OCI-LY7 (cell line): ENCODE measurements at places on chromosomes 1 and 21.

DNA sequence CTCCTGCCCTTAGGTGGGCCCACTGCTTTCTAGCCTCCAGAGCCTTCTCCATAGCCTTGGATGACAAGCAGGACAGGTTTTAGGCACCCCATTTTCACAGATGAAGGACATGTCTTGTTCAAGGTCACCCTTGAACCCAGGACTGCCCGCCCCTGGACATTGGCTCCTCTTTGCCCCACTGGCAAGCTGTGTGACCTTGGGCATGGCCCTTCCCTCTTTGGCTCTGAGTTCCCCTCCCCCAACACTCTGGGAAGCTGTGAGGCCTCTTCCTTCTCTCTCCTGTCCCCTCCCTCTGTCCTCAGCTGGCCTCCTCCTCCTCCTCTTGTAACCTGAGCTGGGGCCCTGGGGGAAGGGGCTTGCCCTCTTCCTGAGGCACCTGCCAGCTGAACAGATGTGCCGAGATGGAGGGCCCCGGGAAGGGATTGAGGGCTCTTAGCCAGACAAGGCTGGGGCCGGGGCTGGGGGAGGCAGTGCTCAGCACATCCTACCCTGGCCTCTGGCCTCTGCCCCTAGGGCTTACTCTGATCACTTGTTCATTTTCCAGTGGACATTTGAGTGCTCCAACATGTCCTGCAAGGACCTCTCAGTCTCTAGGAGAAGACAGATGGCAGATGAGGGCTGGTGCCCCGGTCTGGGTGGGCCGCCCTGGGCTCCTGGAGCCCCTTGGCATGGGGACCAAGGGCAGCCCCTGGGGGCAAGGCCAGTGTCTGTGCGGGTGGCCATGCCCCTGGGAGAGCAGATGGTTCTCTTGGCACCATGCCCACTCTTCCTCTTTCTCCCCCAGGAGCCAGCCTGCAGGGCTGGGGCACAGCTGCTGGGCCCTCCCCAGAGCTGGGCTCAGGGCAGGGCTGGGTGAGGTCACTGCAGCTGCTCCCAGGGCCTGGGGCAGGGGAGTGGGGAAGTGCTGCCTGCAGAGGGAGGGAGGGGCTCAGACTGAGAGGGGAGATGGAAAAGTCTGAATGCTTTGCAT lies 10.7 kb downstream of the FOXO6 start:
- DNase-seq = no peak

GRCh38 chr1:232123775-232124659 lies 497.4 kb downstream of the DISC1 start:
- no peak for DNase-seq

DNA sequence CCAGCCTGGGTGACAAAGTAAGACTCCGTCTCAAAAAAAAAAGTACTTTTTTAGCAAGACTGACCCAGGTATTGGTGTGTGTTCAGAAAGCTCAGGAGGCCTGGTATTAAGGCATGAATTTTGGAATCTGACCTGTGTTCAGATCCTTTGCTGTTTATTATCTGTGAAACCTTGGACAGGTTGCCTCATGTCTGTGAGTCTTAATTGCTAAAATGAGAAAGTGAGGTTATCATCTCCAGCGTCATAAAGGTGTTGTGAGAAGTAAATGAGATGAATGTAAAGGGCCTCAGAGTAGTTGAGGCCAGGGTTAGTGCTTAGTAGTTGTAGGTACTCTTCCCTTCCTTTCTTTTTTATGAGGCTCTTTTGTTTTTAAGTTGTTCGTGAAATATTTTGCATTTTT lies 2.8 kb downstream of the C1orf50 start:
- no peak for DNase-seq

DNA sequence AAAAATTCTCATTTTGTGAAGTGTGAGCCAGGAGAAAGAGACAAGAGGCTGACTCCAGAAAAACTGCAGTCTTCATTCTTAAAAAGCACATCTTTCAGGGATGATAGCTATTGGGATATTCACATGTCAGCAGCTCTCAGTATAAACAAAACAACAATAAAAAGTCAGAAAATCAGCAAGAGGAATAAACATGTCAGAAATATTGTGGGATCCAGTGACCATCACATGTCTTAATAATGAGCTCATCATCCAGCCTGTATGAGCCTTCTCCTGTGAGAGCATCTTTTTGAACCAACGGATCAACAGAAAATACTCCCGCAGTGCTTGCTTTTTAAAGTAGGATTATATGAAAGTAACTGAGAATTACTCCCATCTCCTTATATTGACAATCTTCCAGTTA lies 241.6 kb downstream of the SMYD3 start:
- DNase-seq = no peak

DNA sequence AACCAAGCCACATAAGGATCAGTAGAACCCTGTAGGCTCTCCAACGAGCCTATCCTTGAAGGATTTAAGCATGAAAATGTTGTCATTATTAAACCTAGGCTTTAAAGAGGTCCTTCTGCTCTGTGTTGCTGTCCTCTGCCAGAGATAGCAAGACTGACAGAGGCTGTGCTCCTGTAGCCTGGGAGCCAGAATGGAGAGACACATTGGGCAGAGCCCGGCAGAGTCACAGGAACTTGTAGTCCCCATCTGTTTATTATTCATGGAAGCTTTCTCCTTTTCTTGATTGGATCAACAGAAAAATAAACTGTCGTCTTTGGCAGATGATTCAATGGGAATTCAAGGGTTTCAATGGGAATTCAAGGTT lies 19.2 kb upstream of the SLAMF1 start:
- DNase-seq = no peak

DNA sequence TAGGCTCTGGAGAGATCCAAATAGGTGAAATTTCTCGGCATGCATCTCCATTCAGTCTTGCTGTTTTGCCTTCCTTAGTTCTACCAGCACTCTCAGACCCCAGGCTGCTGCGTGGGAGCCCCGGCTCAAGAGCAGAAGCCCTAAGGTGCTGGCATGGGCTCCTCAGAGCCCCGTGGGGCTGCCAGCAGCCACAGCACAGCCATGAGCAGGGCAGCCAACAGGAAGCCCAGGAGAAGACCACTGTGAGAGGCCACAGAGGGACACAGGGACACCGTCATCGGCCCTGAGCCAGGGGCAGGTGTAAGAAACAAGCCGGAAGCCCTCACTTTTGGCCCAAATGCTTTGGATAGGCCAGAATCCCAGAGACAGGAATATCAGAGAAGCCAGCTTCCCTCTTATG lies 66.6 kb downstream of the HIVEP3 start:
- DNase-seq = no peak

DNA sequence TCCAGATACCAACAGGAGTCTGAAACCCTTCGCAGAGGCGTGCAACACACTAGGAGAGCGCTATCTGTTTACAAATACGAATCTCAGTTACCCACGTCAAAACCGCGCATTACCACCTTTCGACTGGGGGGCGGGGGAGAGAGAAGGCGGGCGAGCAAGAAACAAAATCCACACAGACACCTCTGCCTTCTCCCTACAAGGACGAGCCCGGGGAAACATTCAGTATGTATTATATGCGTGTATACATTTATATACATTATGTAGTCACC lies 722 bp downstream of the TUT4 start:
- peak; percentile 52 for DNase-seq

DNA sequence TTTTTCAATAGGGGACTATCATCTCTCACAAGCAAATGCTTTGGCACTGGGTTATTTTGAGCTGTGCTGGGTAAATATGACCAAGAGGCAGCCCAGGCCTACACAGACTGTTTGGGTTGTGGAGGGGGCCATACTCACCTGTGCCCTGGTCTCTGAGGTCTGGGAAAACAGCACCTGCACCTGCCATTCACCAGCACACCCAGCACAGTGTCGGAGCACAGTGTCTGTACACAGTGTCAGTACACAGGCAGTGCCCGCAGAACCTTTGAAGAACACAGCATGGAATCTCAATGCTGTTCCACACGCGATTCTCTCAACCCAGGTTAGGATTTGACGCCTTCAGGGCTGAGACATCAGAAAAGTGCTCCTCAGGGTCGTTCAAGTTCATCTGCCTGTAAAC lies 35.0 kb upstream of the FAM89A start:
- DNase-seq = no peak

- DNase-seq = no peak
These were observed 12.3 kb upstream of the LYPLAL1 start for GRCh38 chr1:219161371-219161770.

DNA sequence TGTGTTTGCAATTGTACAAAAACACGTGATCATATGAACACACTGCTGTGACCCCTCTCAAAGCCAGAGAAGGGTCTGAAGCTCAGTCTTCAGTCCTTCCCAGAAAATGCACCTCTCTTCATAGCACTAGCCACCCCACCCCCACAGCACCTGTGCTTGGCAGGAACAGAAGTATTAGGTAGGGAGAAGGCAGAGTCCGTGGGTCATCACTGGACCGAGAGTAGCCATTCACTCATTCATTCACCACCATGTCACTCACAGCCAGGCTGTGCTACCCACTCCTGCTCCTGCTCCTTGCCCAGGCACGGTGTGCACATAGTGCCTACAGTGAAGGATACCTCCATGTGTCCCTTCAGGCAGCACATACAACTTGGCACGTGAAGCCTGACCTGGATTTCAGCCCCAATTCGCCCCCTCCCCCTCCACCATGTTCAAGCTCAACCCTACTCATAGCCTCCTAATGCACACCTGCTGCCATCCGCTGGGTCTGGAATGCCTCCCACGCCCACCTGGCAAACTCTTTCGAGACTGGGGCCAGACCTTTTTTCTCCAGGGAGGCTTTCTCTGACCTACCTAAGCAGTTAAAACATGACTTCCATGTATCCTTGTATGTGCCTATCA lies 81.9 kb upstream of the GALNT2 start:
- no peak for DNase-seq

DNA sequence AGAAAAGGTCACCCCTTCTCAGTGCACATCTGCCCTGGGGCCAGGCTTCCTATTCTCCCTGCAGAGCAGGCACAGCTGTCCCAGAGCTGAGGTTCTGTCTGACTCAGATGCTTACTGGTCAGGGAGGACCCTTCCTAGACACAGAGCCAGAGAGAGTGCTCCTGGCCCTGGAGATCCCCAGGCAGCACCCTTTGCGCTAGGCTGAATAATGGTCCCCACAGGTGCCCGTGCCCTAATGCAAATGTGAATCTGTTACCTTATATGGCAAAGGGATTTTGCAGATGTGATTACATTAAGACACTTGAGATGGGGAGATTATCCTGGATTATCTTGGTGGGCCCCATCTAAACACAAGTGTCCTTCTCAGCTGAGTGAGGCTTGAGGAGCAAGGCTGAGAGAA lies 2.6 kb upstream of the TNNI1 start:
- DNase-seq = no peak

GRCh38 chr1:14787604-14788003 lies 189.1 kb downstream of the KAZN start:
- no peak for DNase-seq

GRCh38 chr1:193108471-193108870 lies 3.3 kb upstream of the GLRX2 start:
- no peak for DNase-seq

GRCh38 chr1:229951856-229952534 lies 115.0 kb upstream of the GALNT2 start:
- no peak for DNase-seq

- no peak for DNase-seq
These were observed at the start of gene C1QB for GRCh38 chr1:22652881-22653316. Gene C1QB (plus strand): TSS chr1:22653236. CDS start chr1:22659463, 6,227 bp downstream.

GRCh38 chr1:32350785-32351398 lies 11.4 kb downstream of the FAM229A start:
- DNase-seq = peak; percentile 85

GRCh38 chr1:230145953-230146476 lies 79.0 kb downstream of the GALNT2 start:
- DNase-seq = peak; percentile 61

GRCh38 chr1:100485855-100486258 lies 52.1 kb upstream of the GPR88 start:
- no peak for DNase-seq

GRCh38 chr1:90809093-90809492 lies 92.0 kb upstream of the BARHL2 start:
- no peak for DNase-seq

- no peak for DNase-seq
These were observed 190.8 kb downstream of the LTN1 start for GRCh38 chr21:28801906-28802305.

- peak; percentile 74 for DNase-seq
These were observed 755 bp upstream of the THRAP3 start for GRCh38 chr1:36223381-36223995.

DNA sequence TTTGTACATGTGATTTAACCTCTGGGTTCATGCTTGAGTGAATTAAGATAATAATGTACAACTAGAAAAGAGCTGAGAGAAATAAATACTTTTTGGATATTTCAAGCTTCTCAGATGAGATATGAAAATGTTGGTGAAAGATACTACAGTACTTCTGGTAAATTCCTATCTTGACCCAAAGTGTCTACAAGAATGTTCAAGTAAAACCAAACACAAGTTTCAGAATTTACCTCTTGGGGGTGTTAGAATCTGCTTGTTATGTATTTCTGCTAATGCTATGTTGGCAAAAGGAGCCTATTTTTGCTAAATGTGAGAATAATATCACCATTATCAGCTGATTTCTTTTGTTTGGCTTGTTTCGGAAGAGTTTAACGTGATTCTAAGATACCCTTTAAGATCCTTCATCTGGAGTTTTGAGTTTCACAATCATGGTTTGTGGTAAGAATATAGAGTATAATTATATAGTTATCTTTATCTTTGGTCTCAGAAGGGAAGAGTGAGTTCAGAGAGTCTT lies 388.5 kb downstream of the LMO4 start:
- no peak for DNase-seq

- no peak for DNase-seq
These were observed 53.9 kb downstream of the OBSCN start for GRCh38 chr1:228261706-228262105.

DNA sequence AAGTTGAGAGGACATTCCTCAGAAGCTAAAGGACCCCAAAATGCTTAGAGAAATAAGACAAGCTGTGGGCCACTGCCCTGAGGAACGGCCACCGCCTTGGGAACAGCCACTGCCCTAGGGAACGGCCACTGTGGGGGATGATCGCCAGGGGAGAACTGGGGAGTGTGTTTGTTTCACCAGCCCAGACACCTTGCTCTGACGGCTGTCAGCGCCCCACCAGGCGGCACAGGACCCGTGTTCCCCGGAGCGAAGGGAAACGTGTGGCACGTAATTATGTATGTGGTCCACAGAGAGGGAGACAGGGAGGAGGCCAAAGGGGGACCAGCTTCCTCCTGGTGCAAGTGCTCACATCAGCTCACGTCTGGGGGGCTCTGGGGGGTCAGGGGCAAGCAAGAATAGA lies 45.8 kb upstream of the RIPK4 start:
- DNase-seq = no peak

DNA sequence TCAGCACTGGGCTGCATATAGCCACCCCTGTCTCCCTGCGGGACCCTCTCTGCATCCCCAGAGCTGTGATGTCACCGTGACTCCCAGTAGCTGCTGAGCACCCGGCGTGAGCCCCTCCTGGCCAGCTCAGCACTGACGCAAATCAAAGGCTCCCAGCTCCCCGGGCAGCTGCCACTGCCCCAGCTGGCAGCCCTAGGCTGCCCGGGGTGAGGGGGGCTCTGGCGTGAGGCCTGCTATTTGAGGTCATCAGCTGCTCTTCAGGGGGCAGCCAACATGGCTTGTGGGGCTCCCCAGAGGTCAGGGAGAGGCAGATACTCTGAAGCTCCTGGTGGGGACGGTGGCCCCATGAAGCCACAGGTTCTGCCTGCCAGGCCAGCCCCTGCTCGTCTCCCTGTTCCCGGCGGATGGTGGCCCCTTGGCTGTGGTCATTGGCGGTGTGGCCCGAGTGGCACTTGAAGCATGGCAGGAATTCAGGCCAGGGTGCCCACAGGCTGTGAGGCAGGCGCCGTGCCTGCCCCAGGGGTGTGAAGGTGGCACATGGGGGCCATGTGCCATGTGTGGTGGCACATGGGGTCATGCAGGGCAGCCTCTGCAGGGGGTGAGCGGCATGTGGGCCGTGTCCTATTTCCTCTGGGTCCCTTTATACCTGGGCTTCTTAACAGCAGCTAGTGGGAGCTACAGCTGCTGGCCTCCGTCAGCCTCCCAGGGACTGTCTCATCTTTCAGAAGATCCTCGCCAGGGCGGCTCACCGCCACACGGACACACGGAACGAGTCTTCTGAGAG lies 85.4 kb downstream of the SIK1 start:
- DNase-seq = no peak
